ENCODE measurements at places on chromosomes 4 and X.

- no peak for DNase-seq
These were observed 70.1 kb downstream of the CHM start for GRCh38 chrX:85977218-85977617.

- peak; percentile 32 for DNase-seq
These were observed 179.1 kb upstream of the KLHL4 start for GRCh38 chrX:87338510-87338909.

- DNase-seq, result no peak
These were observed 353.6 kb upstream of the RPS6KA3 start for GRCh38 chrX:20620306-20620705.

DNA sequence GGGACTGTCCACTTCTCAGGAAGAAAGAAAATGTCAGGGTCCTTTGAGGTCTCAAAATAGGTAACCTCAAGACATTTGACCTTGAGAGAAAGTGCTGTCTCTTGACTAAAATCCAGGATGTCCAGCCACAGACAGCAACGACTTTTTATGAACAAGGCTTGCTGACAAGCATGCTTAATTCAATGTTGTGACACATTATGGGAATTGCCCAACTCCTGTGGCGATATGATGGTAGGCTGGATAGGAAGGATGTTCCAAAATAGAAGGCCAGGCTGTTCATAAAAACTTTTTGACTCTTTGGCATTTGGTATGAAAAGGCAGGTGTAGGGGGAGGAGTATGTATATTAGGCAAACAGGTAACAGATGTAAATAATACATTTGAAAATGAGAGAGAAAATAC lies 50.8 kb upstream of the EDNRA start:
- DNase-seq, result no peak

DNA sequence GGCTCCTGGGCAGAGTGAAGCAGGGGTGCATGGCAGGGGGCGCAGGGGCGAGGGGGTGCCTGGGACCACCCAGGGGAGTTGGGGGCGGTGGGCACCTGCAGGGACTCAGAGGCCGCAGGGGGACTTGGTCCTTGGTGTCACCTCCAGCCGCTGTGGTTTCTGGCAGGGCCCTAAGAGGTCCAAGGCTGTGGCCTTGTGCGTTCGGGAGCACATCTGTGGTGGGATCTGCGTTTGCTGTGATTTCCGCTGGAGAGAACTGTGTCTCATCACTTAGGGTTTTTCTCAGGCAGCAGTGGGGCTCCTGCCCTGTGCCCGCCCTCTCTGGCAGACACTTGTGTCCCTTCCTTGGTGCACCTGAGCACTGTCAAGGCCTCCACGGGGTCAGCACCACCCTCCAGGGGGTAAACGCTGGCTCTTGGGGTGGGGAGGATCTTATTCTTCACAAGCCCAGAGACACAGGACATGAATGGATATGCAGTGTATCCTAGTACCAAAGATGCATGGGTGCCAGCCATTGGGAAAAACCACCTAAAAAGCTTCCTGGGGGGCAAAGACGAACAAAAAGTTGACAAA lies 66.5 kb downstream of the ACOX3 start:
- DNase-seq, result no peak

GRCh38 chr4:121321466-121321865 lies 59.4 kb downstream of the QRFPR start:
- DNase-seq, result no peak

DNA sequence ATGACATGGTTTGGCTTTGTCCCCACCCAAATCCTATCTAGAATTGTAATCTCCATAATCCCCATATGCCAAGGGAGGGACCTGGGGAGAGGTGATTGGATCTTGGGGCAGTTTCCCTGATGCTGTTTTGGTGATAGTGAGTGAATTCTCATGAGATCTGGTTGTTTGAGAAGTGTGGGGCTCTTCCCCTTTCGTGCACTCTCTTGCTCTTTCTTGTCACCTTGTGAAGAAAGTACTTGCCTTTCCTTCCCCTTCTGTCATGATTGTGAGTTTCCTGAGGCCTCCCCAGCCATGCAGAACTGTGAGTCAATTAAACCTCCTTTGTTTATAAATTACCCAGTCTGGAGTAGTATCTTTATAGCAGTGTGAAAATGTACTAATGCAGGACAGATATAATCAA lies 36.4 kb upstream of the FREM3 start:
- DNase-seq, result no peak

- no peak for DNase-seq
These were observed 40.6 kb upstream of the ADGRG2 start for GRCh38 chrX:19162851-19163250.

GRCh38 chr4:102537269-102537668 lies 36.1 kb downstream of the NFKB1 start:
- no peak for DNase-seq

GRCh38 chr4:31918891-31919290 lies 1198.7 kb downstream of the PCDH7 start:
- no peak for DNase-seq

DNA sequence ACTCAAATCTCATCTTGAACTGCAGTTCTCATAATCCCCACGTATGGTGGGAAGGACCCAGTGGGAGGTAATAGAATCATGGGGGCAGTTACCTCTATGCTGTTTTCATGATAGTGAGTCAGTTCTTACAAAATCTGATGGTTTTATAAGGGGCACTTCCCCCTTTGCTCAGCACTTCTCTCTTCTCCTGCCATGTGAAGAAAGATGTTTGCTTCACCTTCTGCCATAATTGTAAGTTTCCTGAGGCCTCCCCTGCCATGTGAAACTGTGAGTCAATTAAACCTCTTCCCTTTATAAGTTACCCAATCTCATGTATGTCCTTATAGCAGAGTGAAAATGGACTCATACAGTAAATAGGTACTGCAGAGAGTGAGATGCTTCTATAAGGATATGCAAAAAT lies 1050.6 kb upstream of the GRIA3 start:
- no peak for DNase-seq

- no peak for DNase-seq
These were observed 51.3 kb downstream of the ATP11C start for GRCh38 chrX:139881572-139881971.

- DNase-seq, result no peak
These were observed 28.5 kb downstream of the ACSL4 start for GRCh38 chrX:109704563-109704962.

GRCh38 chrX:109393859-109394258 lies 88.0 kb downstream of the GUCY2F start:
- DNase-seq, result no peak

DNA sequence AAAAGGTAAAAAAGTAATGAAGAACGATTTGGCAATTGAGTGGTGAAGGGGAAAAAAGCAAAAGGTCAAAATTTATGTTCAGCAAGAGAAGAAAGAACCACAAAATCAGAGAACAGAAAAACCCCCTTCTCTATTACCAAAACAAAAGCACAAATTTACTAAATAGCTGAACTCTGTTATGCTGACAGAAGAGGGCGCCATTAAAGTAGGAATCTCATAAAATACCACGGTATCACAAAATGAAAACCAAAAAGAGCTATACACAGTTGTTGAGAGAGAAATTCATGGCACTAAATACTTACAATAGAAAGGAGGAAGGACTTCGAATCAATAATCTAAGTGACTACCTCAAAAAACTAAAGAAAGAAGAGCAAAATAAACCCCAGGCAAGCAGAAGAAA lies 69.6 kb upstream of the CXorf66 start:
- DNase-seq, result no peak

DNA sequence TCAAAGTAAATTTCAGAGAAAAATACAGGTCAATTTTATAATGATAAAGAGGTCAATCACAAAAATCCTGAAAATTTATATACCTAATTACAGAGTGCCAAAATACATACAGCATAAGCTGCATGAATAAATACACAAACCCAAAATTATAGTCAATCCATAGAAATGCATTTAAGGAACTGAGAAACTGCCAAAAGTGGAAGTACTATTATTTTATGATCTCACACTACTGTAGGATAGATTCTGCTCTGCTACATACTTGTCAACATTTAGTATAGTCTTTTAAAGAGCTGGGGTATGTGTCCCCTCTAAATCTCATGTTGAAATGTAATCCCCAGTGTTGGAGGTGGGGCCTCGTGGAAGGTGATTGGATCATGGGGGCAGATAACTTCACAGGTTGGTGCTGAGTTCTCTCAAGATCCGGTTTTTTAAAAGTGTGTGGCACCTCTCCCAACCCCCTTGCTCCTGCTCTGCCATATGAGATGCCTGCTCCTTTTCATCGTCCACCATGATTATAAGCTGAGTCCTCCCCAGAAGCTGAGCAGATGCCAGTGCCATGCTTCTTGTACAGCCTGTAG lies 31.8 kb downstream of the CHIC2 start:
- DNase-seq, result no peak

GRCh38 chr4:121190389-121190788 lies 26.3 kb upstream of the TNIP3 start:
- DNase-seq, result no peak

GRCh38 chrX:47380268-47380667 lies 9.9 kb downstream of the ZNF157 start:
- no peak for DNase-seq

- no peak for DNase-seq
These were observed 31.1 kb downstream of the FGFRL1 start for GRCh38 chr4:1042352-1043055.

- no peak for DNase-seq
These were observed 6.2 kb upstream of the OSTC start for GRCh38 chr4:108644237-108644636.

GRCh38 chr4:162683659-162684370 lies 482.9 kb downstream of the NAF1 start:
- no peak for DNase-seq

DNA sequence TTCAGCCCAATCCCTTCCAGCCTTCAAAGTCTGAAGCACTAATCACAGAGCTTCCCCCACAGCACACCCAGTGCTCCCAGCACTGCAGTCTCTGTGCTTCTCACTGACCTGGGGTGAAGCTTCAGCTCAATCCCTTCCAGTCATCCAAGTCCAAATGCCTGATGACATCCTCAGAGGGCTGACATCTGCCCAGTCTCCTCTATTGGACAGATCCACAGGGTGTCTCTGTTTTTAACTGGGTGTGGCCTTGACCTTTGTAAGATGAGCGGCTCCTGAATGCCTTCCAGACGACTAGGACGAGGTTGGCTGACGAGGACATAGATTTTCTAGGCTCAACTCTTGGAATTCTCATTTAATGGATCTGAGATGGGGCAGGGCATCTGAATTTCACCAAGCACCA lies 7.6 kb upstream of the SLC2A9 start:
- no peak for DNase-seq

- DNase-seq, result no peak
These were observed 18.2 kb upstream of the CTBP1 start for GRCh38 chr4:1266881-1267763.

- no peak for DNase-seq
These were observed 3.1 kb upstream of the MSX1 start for GRCh38 chr4:4856071-4857000.

DNA sequence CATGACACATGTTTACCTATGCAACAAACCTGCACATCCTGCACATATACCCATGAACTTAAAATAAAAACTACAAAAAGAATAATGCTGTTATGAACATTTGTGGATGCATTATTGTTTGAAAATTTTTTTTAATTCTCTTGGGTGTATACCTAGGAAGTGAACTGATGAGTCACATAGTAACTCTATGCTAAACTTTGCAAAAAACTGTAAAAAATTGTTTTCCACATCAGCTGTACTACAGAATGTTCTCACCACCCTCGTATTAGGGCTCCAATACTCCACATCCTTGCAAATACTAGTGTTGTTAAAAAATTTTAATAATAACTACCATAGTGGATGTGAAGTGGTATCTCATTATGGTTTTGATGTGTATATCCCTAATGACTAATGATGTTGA lies 33.3 kb upstream of the ZNF280C start:
- no peak for DNase-seq

DNA sequence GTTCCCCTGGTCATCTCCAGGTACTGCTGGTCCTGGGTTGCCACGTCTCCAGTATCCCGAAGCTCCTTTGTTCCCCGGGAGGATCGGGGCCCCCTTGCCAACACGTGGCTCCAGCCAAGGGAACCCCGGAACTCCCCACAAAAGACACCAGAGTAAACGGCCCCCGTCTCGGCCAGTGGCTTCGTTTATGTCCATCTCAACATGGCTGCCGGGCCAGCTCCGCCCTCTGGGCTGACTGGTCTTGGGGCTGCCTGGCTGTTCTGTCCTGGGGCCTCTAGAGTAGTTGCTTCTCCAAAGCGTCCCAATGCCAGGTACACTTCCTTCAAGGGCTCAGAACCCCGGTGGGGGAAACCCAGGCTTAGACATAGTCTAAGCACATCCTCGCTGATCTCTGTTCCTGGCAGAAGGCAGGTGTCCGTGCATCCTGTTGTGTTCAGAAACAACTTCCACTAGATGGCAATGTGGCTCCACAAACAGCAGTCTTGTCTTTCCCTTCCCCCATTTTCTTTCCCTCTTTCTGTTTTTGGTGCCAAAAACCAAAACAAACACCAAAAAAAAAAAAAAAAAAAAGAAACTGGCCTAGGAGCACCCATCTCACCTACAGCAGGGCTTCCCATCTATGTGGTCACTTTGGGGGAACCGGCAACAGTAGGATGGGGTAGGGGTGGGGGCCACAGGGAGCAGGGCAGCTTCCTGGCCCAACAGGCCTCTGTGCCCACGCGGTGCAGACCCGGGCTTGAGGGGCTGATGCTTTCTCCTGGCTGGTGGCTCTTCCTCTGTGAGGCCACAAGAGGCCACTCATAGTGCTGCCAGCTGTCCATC lies 35.3 kb downstream of the NBDY start:
- no peak for DNase-seq

- DNase-seq, result no peak
These were observed 108.3 kb upstream of the KLHL4 start for GRCh38 chrX:87409113-87409841.

DNA sequence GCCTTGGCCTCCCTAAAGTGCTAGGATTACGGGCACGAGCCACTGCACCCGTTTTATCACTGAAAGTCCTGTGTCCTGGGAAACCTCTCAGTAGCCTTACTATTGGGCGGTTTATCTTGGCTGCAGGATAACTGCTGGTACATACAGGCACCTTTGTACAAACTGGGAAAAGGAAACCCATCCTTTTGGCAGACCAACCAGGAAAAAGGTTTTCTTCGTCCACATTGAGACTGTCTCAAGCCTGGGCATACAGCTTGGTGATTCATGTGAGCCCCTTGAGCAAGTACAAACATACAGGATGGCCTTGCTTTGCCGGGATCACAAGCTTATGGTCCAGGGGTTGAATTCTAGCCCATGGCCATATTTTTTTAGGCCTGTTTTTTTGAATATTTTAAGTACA lies 32.8 kb downstream of the RWDD4 start:
- DNase-seq, result no peak

GRCh38 chr4:2510351-2511259 lies 25.8 kb upstream of the FAM193A start:
- no peak for DNase-seq

All from midbrain (tissue), 1 donor.